ENCODE measurements at places on chromosomes 1 and 21.

DNA sequence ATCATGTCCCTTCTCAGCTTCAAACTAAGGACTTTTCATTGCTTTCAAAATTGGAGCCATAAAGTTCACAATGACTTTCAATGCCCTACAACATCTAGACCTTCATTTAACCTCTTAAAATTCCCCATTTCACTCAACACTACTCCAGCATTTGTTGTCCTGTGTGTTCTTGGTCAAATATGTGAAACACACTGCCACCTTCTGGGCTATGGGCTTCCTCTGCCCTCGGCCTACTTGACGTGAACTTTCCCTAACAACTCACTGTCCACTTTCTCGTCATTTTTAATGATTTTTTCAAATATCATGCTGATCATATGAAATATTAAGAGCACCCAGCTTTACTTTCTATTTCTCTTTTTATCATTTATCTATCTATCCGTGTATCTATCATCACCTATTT lies 2018.4 kb downstream of the NCAM2 start:
- DNase-seq = no peak

DNA sequence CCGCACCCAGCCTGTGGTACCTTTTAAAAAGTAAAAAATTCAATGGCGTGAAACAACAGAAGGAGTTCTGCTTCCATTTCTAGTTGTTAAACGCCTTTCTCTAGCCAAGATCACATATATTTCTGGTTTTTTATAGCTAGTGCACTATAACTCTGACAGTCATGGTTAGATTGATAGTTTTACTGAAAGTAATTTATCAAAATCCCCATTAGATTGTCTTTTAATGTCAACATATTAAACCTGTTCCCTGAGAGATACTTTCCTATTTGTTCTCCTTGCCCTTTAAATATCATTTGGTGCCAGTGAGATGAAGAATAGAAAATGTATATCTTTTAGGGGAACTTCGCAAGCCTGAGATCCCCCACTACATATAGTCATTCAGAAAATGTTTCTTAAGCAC lies 7.3 kb downstream of the SMAP2 start:
- DNase-seq = no peak

DNA sequence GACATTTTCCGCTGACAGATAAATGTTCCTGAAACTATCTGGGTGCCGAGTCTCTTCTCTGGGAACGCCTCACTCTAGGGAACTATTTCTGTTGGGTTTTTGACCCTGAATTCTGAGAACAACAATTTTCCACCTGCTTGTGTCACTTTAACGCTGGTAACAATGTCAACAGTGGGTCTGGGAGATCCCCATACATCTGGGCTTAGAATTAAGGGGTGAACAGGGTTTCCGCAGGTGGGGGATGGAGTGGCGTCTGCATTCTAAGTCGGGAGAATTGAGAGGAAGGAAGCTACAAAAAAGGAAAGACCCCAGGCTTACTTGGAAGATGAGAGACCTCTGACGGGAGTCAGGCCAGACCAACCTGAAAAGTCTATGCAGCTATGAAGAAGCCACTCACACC lies 8.7 kb downstream of the CD247 start:
- no peak for DNase-seq

DNA sequence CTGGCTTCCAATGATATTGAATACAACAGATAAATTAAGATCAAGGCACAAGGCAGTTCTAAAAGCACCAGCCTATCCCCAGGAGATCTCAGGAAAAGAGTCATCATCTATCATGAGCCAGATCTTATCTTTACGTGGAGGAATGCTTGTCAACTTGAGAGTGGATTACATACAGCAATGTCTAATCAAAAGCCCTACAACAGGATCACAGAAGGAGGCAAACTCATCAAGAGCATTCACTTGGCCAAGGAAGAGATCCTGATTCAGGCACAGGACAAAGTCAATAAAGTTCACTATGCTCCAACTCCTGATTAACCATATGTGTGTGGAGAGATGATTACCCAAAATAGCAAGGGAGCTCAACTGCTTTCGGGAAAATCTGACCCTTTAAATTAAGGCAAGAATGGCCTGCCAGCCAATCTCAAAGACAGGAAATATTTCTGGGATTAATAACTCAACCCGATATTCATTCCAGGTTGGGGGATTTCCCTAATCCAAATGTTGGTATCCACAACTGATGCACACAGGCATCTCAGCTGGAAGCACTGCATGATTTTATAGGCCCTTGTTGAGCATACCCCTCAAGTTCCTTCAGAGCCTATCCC lies 33.7 kb downstream of the TBX15 start:
- DNase-seq = no peak

DNA sequence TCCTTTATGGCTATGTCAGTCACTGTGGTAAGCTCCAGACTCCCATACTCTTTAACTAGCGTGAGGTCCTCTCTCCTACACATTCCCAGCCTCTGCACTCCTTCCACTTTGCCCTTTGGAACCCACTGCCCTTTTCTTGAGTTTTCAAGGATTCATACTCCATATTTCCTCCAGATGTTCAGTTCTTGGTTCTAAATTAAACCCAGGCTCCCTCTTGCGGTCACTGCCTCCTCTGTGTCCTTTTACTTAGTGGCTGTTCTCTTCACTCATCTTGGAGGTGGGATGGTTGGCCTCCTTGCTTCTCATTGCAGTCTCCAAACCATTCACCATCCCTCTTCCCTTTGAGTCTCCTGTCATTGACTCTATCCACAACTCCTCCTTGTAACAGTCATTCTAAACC lies 208.1 kb downstream of the TGFB2 start:
- peak; percentile 57 for DNase-seq

GRCh38 chr21:16069178-16070112 lies 339.7 kb downstream of the USP25 start:
- DNase-seq = no peak

- DNase-seq = no peak
Measured at GRCh38 chr1:194734970-194735369, 1548.6 kb upstream of the B3GALT2 start.

DNA sequence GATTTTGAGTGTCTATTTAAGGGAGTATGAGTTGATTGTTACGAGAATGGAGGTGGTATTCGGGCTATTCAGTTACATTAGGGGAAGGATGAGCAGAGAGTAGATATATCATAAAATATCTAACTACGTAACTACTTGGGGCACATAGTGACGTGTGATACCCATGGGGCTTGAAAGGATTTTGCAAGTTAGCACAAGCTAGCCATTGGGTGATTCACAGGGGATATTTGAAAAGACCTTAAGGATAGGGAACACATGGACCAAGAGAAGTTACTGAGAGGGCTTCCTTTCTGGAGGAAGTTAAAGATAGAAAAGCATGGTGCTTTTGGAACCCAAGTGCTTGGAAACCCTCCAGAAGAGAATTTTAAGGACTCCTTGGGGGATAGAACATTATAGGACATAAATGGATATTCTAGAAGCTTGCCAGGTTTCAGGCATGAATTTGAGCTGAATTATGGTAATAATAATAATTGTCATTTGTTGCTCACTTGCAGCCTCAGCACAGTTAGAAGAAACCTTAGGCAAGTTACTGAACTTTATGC lies 5.4 kb downstream of the DISP1 start:
- no peak for DNase-seq

DNA sequence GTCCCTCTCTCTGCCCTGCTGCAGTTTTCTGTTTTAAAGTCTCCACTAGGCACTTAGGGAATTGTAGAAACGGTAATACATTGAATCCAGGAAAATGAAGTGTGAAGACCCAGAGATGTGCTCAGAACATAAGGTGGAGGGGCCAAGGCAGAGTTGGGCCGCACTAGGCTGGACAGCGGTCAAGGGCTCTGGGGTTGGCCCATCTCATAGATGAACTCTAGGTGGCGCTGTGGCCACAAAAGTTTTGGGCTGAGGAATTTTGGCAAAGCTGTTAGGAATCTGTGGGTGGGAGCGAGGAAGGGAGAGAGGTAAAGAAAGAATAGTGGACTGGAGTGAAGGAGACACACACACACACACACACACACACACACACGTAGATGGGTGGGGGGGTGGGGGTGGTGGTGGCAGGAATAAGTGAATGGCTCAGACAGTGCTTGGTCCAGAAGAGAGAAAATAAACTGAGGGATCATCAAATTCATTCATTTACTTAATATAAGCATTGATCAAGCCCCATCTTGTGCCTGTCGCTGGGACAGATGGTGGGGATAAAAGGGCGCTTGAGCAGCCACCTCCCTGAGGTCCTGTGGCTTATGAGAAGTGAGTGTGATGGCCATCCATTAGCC lies 258.5 kb downstream of the TRABD2B start:
- peak; percentile 29 for DNase-seq

DNA sequence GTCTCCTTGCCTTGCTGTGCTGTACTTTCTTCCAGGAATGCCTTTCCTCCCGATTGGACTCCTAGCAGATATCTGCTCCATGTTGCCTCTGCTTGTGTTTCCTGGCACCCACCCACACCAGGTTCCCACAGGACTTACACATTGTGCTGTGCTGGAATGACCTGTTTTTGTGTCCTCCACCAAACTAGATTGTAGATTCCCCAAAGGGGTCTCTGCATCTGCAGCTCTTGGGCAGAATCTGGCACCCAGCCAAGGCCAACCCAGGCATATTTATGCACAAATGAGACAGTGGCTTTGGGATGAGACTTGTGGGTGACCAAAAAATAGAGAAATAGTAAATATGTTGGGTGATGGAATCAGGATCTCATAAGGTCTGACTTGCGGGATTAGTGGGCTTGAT lies 278.2 kb downstream of the RRAGC start:
- DNase-seq = no peak

DNA sequence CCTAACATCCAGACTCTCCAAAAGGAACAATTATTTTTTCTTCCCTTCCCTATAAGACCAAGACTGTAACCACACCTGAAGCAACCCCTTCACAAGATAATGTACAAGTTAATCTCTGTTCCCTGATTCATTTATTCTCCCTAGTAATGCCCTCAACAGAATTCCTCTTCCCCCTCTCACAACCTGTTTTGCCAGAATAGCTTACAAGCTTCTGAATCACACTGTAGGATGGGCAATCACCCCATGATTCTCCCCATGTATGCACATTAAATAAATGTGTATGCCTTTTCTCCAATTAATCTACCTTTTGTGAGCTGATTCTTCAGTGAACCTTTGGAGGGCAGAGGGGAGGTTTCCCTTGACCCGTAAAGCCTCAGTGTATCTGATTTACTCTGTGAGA lies 20.9 kb upstream of the RNF11 start:
- no peak for DNase-seq

DNA sequence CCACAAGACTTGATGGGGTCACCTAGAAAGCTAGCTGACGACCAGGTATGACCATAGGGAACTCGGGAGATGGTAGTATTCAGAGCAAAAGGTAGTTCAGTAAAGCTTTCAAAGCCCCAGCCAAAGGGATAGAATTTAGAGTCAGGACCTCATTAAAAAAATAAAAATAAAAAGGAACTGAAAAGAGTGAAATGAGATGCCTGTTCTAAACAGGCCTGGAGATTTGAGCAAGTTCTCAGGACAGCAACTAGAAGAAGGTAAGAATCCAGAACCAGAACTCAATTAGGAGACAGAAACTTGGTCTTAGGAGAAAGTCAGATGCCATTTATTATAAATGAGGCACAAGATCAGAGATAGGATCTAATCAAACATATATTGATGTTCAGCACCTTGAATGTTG lies 265.5 kb upstream of the CACYBP start:
- no peak for DNase-seq

- no peak for DNase-seq
Measured at GRCh38 chr1:147618077-147618569, 52.2 kb downstream of the ACP6 start.

Measured in RPMI7951 (cell line).